Activated T-helper 1 cell treated with anti-CD3 and anti-CD28 coated beads, Interleukin-12 subunit alpha, Interleukin-12 subunit beta, Interleukin-2, Interleukin-4 antibody, amounts not matched to agents 30 ng/mL and 10 ng/mL and 1 ng/mL, durations not matched to agents 14 hours and 24 hours and 36 hours (primary cell): ENCODE measurements at places on chromosomes 7 and 10.

DNA sequence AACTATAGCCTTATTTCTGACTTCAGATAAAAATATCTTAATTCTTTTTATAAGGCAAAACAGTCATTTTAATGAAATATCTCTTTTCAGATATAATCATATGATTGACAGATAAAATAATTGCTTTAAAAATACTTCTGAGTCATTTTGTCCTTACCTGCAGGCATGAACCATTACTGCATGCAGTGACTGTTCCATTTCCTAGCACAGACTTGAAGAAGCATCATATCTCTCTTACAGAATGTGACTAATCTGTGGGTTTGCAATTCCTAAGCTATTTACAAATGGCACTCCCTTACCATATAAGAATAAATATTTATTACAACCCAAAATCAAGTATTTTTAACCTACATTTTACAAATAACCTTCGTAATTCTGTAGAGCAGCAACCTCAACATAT, 120.7 kb downstream of the SRPK2 start:
- no peak for DNase-seq

- DNase-seq: no peak
Observed at GRCh38 chr7:39219869-39220268, 242.2 kb downstream of the POU6F2 start.

- DNase-seq: no peak
Observed at GRCh38 chr10:48938281-48938680, 1.4 kb downstream of the LRRC18 start.

DNA sequence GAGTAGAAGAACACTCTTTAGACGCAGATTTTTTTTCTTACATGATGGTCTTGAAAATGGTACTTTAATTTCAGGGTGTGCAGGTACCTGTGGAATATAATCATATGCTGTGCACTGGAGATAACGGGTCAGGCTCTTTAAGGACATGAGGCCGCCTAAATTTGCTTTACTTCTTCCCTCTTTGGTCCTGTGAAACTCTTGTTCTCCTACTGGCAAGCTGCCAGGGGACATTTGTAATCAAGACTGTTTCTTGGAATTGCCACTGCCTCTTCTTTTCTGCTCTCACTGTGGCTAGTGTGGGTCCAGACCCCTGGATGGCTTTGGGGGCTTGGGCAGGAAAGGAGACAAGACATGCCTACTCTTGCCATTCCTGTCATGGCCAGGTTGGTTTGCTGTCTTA, 146.0 kb downstream of the SND1 start:
- no peak for DNase-seq

DNA sequence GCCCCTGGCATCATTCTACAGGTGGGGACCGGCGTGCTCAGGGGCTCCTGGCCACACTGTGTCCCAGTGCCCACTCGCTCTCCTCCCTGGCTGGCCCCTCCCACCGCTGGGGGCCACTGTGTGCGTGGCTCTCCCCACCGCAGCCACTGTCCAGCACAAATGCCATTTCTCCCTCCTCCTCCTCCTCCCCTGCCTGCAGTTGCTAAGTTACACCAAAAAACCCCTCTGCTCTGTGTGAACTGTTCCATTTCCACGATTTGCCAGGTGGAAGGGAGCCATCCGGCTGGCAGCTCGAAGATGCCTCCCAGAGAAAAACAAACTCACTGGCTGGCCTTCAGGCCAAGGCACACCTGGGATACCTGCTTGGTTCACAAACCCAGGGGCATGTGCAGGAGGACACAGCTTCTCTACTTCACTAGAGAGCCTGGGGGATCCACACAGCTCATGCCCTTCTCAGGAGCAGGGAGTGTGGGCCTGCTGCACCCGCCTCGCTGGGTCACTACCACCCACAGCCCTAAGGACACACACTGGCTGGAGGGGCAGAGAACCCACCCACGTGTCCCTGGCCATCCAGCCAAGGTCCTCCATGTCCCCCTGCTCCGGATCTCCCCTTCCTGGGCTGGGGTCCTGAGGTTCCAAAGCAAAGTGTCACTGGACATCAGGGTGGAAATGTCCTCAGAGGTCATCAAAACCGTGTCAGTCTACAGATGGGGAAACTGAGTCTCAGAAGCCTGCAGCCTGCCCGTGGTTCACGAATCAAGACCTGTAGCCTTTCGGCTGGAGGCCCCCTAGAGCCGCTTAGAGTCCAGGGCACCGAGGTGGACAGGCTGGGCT, 1.7 kb downstream of the RASGEF1A start:
- no peak for DNase-seq

DNA sequence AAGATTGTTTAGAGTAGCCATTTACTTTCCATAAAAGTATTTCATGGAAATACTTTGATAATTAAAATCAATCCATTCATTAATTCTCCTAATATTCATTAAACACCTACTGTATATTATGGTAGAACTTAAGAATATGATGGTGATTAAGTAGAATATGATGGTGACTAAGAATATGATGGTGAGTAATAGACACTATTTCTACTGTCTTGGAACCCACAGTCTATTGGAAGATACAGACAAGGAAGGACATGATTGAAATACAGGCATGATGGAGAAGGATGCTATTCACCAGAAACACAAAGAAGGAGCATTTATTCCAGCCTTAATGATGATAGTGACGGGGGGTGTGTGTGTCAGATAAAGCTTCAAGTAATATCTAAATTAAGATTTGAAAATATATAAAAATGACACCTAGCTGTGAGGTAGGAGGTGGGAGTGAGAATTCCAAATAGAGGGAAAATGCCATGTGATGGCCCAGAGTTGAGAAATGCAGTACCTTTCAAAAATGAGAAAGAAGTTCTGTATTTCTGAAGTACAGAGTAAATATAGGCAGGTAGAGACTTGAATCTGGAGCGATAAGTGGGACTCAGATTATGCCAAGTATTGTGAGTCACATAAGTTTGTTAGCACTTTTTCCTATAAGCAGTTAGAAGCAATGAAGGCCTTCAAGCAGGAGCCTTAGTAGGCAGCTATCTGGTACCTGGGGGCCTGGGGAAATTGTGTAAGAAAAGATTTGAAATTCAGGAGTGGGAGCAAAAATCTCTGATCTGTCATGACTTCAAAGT, 12.5 kb upstream of the CDK13 start:
- DNase-seq: no peak

DNA sequence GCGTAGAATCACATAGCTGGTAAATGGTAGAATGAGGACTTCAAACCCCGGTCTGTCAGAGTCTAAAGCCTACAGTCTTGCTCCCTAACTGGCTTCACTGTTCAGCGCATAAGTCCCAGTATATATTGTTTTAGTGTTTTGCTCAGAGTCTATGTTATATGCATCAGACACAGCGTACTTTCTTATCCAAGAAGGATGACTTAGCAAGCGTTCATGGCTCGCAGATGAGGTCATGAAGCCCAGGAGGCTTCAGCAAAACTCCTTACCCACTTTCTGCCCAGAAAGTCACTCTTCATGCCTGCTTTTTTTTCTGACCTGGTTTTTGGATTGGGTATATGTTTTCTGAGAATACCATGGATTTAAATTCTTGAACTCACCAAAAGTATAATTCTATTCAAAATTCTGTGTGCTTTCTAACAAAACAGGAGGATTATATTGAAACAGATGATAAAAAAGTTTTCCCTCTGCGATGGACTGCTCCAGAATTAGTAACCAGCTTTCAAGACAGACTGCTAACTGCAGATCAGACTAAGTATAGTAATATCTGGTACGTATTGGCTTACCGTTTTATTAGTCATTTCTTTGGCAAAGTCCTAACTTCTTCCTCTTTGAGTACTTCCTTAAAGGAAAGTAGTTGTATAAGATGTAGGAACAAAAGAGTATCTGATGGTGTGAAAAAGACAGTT, 24.6 kb upstream of the BHLHA15 start:
- no peak for DNase-seq

DNA sequence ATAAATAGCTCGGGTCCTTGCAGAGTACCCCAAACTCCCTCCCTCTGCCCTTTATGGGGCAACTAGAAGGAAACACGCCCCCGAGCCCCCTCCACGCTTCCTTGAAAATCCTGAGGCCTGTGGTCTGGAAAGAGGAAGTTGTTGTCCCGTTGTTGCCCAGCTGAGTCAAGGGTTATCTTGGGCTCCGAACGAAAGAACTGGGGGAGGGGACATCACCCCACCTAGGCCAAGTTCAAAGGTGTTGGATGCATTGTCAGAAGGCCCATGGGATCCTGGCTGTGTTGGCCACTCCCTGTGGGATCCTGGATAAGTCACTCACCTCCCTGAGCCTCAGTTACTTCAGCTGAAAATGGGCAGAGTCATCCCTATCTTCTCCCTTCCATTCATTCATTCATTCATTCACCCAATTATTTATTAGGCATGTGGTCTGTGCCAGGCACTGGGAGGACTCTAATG, at the start of gene CCL24:
CCL24 (minus strand) TSS at position 26 of the 456 bp plus-strand sequence. CDS start 91 bp downstream, outside the sequence.
- no peak for DNase-seq

DNA sequence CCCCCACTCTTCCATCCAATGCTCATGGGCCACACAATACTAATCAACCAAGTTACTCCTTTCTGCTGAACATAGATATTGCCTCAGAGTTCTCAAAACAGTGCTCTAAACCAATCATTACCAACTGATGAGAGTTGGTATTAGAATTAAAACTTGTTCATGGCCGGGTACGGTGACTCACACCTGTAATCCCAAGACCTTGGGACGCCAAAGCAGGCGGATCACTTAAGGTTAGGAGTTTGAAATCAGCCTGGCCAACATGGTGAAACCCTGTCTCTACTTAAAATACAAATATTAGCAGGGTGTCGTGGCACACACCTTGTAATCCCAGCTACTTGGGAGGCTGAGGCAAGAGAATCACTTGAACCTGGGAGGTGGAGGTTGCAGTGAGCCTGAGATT, 8.2 kb downstream of the TM9SF3 start:
- DNase-seq: no peak

DNA sequence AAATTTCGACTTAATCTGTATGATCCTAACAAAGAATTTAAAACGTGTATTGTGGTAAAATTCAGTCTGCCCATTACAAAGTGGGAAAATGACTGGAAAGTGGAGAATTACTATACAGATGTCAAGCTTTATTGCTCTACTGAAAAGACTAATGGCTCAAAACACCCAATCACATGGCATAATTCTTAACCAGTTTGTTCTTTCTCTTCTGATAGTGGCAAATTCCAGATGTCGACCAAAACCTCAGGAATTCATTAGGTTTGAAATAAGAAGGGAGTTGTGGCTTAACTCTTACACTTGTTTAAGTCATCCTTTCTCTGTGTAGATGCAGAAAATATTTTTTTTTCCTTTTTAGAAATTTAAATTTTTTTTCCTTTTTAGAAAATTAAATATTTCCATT, 1254.9 kb upstream of the LRRN3 start:
- no peak for DNase-seq

- no peak for DNase-seq
Observed at GRCh38 chr7:101426303-101427011, 63.8 kb downstream of the COL26A1 start.

- no peak for DNase-seq
Observed at GRCh38 chr10:126595160-126595559, 75.3 kb downstream of the C10orf90 start.

DNA sequence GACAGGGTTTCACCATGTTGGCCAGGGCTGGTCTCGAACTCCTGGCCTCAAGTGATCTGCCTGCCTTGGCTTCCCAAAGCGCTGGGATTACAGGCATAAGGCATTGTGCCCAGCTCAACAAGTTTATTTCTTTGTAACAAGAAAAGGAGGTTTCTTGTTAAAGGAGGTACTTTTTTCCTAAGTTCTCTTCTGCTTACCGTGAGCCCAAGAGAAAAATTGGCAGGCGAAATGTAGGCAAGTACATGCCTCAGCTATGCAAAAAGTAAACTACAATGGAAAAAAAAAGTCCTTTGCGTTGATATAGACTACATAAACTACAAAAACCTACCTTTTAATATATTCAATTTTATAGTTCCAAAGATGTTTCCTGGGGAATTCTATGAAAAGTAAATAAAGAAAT, 122.6 kb downstream of the DKK1 start:
- DNase-seq: no peak

- DNase-seq: peak; percentile 89
Observed at GRCh38 chr7:23474094-23474828, 4.0 kb upstream of the IGF2BP3 start.

GRCh38 chr7:93179173-93179572, 31.0 kb upstream of the SAMD9L start:
- no peak for DNase-seq

DNA sequence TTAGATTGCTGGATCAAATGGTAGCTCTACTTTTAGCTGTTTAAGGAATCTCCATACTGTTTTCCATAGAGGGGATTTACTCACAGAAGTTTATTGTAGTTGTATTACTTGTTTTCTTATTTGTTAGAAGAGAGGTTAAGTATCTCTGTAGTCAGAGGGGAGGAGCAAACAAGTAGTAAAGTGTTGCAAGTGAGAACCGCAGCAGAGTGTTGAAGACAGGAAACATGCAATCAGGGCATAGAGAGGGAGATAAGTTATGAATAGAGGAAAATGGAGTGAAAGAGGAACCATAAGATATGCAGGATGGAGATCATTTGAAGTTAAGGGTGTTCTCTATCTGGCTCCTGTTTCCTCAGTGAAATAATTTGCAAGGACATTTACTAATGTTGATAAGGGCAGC, 331.4 kb upstream of the TMEM229A start:
- no peak for DNase-seq

DNA sequence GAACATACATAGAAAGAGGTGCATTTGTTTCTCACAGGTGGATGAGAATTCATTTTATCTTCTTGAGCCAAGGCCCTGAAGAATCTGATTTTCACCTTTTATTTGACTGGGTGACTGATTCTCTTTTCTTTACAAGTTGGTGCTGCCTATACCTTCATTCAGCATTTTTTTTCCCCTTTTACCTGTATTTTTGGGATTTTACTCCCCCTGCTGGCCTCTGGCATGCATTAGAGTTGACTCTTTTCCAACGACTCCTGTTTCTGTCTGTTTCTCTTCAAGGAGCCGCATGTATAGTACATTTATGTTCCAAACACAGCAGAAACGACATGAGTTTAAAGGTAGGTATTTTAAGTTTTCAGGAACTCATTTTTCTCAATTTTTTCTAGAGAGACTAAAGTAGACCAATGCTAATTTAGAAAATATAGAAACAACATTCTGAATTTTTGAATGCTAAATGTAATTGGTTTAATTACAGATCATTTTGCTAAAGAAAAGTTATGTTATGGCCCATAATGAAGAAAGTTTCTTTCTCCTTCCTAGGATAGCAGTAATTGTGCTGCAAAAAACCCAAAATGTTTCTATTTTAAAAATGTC, 149.8 kb upstream of the HDAC9 start:
- DNase-seq: no peak

DNA sequence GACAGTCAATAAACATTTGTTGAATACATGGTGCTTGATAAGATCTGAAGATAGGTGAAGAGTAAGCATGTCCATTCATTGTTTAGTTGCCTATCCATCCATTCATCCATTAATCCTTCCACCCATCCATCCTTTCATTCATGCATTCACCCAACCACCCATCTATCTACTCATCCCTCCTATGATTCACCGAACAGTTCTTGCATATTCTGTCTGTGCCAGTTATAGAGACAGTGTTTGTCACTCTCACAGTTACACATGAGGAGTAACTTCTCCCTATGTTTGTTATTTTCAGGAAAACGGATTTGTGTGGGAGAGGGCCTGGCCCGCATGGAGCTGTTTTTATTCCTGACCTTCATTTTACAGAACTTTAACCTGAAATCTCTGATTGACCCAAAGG, 86.0 kb upstream of the CYP2C9 start:
- no peak for DNase-seq

- no peak for DNase-seq
Observed at GRCh38 chr10:61844116-61844822, 57.2 kb upstream of the ARID5B start.
